ENCODE measurements at places on chromosomes 7 and 10.

- no peak for DNase-seq
These were observed 1.2 kb upstream of the LZTS2 start for GRCh38 chr10:100998183-100998990.

GRCh38 chr7:118312966-118313365, 88.5 kb downstream of the ANKRD7 start:
- no peak for DNase-seq

GRCh38 chr10:27252267-27253000, 11.8 kb upstream of the ACBD5 start:
- no peak for DNase-seq

DNA sequence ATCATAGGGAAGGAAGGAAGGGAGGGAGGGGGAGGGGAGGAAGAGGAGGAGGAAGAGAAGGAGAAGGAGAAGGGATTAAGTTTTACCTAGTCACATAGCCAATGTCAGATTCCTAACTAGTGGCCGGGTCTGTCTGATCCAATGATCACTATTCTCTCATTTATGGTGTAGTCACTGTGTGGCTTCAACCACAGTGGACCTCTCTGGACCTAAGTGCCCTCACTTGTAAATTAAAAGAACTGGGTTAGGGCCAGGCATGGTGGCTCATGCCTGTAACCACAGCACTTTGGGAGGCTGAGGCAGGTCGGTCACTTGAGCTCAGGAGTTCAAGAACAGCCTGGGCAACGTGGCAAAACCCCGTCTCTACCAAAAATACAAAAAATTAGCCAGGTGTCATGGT, 6.6 kb upstream of the SERPINE1 start:
- no peak for DNase-seq

DNA sequence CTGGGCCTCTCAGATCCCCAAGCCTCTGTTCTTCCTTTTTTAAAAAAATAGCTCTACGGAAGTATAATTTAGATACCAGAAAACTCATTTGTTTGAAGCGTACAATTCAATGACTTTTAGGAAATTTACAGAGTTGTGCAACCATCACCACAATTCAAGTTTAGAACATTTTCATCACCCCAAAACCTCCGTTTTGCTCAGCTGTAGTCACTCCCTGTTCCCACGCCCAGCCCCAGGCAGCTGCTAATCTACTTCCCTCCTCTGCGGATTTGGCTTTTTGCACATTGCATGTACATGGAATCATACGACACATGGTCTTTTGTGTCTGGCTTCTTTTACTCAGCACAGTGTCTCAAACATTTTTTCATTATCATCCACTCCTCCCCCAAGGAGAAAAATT, 229.2 kb downstream of the TCF7L2 start:
- DNase-seq: no peak

- no peak for DNase-seq
These were observed 3.3 kb upstream of the NEUROG3 start for GRCh38 chr10:69576334-69577011.

DNA sequence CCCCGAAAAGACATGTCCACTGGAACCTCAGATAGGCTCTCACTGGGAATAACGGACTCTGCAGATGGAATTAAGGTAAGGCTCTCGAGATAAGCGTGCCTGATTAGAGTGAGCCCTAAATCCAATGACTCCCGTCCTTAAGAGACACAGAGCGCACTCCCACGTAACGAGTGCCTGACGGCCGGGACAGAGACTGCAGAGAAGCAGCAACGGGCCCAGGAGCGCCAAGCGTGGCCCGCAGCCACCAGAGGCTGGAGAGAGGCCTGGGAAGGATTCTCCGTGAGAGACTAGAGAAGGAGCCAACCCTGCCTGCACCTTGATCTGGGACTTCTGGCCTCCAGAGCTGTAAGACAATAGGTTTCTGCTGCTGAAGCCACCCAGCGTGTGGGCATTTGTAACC, 20.0 kb upstream of the TNRC18 start:
- no peak for DNase-seq

- no peak for DNase-seq
These were observed 239.5 kb upstream of the DKK1 start for GRCh38 chr10:52074505-52075026.

- no peak for DNase-seq
These were observed 13.4 kb downstream of the NOC3L start for GRCh38 chr10:94349327-94349726.

DNA sequence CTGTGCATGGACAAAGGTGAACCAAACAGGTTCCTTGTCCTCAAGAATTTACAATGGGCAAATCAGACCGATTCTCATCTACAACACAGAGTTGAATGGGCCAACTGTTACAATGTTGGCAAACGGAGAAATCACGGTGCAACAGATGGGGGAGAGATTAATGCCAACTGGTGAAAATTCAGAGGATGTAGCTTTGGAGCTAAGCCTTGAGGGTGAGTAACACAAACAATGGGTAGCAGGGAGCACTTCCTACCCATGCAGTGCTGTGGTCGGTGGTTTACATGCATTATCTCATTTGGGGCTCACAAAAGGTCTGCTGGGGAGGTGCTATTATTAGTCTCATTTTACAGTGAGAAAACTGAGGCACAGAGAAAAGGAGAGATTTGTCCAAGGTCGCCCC, 902 bp upstream of the NFE2L3 start:
- DNase-seq: no peak

- DNase-seq: no peak
These were observed 356.0 kb upstream of the NPVF start for GRCh38 chr7:25584112-25584938.
